ENCODE measurements at places on chromosomes 1 and 21.

DNA sequence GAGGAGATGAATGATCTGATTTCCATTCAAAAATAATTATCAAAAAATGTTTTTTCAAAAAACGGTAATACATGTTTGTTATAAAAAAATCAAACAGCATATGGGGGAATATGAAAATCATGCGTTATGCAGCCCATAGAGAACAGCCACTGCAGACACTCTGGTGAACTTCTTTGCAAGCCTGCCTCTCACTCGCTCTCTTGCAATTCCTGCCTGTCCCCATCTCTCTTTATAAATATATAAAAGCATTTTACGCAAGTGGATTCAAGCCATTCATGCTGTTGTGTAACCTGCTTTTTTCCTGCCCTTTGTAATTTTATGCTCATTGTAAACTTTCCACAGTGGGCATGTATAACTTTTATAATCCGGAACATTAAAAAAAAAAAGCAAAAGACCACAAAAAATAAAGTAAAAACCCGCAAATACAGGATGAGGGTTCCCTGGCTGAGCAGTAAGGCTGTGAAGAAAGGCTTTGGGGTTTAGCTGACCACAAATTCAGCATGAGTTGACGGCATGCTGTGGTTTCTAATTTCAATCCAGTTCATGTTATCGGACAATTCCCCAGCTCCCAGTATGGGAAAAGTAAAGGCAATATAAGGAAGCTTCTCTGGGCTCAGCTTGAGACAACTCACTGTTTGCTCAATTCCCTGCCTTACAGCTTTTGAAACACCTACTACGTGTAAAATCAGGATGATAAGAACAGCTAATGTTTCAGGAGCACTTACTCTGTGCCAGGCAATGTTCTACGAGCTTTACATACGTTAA is 52.8 kb upstream of the ZBTB40 start:
- no peak for DNase-seq

GRCh38 chr21:46286648-46287002 is 483 bp downstream of the YBEY start:
- no peak for DNase-seq

DNA sequence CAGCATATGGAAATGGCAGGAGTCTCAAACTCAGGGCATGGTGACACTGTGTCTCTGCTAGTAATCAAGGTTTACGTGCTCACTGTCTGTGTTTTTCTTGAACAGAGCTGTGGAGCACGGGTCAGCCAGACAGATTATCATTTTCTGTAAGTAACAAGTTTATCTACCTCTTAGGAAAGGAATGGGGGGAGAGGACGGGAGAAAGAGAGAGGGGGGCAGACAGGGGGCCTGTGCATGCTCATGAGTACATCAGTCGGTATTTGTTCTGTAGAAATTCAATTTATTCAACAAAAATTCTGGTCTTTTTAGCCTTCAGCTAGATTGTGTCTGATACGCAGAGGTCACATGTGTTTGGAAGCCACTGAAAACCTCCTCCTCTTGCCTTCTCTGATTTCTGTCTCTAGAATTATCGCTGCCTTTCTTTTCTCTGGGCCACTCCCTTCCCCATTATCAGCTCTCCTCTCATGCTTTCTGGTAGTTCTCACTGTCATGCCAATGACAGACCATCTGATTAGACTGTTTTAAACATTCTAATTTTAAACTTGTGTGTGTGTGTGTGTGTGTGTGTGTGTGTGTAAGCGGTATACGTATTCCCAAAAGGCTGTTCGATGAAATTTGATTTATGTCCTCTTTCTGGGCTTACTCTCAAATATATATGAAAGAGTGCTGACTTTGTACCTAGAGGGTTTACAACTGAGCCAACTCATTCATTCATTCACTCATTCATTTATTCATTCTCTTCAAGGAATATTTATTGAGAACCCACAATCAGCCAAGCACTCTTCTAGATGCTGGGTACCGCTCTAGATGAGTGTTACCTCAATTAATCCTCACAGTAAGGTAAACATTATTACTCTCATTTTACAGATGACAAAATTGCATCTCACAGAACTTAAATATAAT is 636.9 kb downstream of the KIF26B start:
- DNase-seq, result no peak

GRCh38 chr1:22509815-22510214 is 53.5 kb upstream of the EPHA8 start:
- no peak for DNase-seq

- DNase-seq, result no peak
Measured at GRCh38 chr21:25513810-25514209, 93.5 kb downstream of the MRPL39 start.

- no peak for DNase-seq
Measured at GRCh38 chr1:112988367-112988766, 32.4 kb upstream of the SLC16A1 start.

- DNase-seq, result peak; percentile 91
Measured at GRCh38 chr21:45554477-45555175, 12.4 kb upstream of the SLC19A1 start.

DNA sequence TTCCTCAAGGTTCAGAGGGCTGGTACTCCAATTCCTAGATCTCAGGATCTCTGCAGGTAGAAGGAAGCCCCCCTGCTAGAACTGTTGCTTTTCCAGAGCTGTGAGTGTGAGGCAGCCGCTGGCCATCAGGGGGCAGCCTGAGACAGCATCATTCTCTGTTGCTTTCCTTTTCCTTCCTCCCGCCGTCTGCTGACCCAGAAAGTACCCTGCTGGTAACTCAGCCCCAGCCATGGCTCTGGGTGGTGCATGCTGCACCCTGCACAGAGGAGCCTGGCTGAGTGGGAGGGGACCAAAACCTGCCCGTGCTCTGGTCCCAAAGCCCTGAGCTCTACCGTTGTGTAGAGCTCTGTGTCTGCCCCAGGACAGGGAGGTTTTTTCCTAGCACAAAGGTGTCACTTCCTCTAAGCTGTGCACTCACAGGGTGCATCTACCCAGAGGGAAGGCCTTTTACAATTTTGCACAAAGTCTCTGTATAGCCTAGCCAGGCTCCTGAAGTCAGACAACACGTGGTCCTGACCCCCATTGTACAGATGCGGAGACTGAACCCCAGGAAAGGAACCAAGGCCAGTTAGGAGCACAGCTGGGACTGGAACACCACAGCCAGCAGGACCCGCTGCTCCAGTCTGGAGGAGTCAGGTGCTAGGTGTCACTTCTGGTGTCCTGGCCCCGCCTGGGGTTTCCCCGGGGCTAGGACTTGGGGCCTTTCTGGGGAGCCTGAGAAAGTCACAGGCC is 5.6 kb upstream of the FAM131C start:
- DNase-seq, result peak; percentile 83
